ENCODE measurements at places on chromosomes 12 and 14.

DNA sequence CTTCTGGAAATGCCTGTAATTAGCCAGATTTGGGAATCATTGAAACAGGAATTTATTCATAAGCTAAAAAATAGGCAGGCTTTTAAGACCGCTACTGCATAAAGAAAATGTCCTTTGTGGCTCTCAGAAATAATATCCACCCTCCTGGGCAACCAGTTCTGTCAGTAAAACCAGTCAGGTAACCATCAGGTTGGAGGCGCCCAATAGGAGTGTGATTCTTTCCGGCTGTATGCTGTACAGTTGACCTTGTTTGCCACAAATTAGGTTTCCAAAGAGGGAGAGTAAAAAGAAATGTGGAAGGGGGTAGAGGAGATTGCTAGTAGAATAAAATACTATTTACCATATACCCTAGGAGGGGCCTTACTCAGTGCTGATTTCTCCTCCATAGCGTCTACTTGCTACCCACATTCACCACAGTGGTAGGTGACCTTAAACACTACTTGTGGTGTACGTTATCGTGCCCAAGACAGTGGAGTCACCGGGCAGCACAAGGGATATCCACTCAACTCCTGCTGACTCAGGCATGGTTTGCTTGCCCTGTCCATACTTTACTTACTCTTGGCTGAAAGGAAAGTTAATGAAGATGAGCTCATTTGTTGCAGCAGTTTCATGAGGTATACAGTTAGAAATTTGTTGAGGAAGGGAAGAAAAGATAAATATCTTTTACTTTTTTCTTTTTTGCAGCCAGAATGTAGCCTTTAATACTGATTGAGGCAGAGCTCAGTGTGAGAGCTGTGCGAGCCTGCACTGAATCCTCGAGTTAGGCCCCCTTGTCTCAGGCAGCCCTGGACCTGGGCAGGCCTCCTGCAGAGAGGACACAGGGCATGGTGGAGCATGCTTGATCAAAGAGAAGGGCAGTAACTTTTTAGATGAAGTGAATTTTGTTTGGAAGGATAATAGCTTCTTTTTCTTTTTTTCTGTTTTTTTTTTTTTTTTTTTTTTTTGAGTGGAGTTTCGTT is 76.7 kb downstream of the DIP2B start:
- DNase-seq: no peak

DNA sequence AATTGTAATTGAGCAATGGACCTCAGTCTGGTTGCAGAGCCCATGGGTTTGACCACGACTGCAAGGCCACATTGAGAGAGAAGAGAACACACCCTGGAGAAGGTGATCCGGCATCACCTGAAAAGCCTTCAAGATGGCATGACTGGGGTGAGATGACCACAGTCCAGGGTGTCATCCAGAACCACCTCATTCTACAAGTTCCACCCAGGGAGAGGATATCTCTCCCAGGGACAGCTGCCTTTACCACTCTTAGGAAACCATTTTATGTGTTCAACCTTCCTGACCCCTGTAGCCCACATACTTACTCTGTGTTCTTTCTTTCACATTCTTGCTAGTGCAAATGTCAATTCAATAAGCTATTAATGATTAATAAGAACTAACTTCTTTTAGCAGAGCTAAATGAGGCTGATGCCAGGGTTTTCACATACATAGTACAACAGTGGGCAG is 43.4 kb upstream of the CPM start:
- no peak for DNase-seq

- peak; percentile 63 for DNase-seq
These were observed 31.1 kb upstream of the POC1B start for GRCh38 chr12:89556976-89557375.

- DNase-seq: peak; percentile 82
These were observed 59.9 kb upstream of the FBRSL1 start for GRCh38 chr12:132429946-132430643.

GRCh38 chr12:53966385-53967133 is 6.4 kb upstream of the HOXC11 start:
- DNase-seq: no peak

- no peak for DNase-seq
These were observed 393.0 kb downstream of the FSCB start for GRCh38 chr14:44113769-44114730.

- no peak for DNase-seq
These were observed 749.0 kb downstream of the MED13L start for GRCh38 chr12:115528466-115528865.

DNA sequence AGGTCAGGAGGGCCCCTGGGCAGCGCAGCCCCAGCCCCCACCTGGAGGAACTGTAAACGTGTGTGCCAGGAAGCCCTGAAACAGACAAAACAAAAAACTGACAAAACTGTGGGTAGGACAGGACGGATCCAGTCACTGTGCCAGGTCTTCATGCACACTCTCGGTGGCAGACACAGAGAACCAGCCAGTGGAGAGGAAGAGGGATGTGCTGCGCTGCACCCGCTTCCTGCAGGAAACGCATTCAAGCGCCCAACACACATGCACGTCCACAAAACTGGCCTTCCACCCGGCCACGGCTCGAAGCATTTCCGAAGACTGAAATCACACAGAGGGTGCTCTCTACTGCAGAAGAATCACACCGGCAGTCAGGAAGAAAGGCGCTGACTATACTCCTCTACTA is 16.9 kb downstream of the BRF1 start:
- no peak for DNase-seq

GRCh38 chr14:75452324-75452723 is 24.5 kb downstream of the JDP2 start:
- DNase-seq: no peak

DNA sequence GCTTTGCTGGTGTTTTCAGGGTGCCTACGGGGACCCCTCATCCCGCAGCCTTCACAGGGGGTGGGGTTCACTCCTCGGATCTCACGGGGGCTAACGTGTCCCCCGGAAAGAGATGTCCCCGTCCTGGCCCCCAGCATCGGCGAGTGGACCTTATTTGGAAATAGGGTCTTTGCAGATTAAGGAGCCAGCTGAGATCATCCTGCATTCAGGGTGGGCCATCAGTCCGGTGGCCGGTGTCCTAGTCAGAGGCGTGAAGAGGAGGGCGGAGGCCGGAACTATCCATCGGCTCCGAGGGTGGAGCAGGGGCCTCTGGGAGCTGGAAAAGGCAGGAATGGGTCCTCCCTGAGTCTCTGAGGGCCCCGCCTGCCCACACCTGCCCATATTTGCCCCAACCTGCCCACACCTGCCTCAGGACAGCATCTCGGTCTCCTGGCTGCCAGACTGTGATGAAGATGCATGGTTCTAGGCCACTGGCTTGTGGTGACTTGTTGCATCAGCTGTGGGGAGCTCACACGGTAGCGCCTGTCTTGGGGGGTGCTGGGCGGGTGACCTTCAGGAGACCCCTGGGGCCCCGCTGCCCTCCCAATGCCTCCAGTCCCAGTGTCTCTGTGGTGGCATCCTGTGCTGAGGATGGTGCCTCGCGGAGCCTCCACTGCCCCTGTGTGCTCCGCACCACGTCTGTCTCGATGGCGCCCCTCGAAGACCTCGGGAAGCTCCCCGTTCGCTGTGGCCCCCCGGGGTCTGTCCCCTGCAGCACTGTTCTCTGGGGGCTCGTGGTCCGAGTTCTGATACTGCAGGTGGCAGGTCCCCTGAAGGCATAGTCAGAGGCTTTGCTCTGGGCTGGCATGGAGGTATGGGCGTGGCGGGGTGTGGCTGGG is 14.7 kb downstream of the NOC4L start:
- DNase-seq: no peak

DNA sequence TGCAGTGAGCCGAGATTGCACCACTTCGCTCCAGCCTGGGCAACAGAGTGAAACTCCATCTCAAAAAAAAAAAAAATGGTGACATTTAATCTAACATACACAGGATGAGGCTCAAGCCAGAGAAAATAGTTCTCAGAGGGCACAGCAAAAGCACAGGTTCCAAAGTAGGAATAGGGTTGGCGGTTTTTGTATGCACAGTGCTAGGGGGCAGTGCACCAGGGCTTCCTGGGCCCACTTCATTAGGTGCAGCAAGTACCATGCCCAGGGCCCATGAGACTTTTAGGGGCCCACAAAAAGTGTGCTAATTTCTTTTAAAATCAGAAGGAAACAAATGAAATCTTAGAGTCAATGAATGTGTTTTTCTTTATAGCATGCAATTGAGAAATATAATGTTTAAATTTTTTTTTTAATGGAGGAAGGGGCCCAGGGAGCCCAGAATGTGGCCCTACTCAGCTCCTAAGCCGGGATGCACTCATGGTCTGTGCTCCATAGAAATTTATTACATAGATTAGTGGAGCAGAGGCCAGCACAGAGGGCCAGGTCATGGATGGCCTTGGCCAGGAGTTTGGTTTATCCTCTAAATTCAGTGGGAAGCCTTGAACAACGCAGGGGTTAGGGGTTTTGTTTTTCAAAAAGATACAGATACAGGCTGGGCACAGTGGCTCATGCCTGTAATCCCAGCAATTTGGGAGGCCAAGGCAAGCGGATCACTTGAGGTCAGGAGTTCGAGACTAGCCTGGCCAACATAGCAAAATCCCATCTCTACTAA is 2.3 kb downstream of the AK7 start:
- DNase-seq: no peak

- DNase-seq: no peak
These were observed 13.9 kb upstream of the KRT8 start for GRCh38 chr12:52918784-52919183.

DNA sequence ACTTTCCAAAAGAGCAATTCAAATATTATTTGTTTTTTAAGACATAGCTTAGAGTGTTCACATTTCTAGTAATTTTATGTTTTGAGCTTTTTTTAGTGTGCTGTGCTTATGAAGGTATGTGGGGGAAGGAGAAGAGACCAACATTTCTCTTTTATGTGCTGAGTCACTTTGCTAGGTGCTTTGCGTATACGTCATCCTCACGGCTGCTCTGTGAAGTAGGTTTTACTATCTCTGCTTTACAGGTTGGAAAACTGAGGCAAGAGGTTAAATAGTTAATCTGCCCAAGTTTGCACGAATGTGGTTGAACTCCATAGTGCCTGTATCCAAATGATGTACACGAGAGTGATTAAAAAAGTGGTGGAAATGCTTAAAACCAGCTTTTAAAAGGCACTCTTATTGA is 75.9 kb downstream of the AEBP2 start:
- DNase-seq: no peak

DNA sequence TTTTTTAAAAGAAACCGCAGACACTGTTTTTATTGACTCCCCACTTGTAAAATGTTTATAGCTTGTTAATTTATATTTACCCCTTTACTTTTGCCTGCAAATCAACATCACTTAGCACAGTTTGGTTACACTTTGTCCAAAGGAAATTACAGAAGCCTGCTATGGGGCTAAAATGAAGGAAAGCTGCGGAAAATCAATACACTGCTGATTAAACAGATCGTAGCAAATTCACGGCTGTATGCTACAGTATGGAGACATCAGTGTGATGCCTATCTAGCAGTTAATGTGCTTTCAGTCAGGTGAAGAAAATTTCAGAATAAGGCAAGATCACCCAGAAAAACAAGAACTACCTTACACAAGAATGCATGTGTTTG is 110.0 kb downstream of the FOXG1 start:
- no peak for DNase-seq

GRCh38 chr14:25009891-25010290 is 40.1 kb downstream of the STXBP6 start:
- peak; percentile 72 for DNase-seq

DNA sequence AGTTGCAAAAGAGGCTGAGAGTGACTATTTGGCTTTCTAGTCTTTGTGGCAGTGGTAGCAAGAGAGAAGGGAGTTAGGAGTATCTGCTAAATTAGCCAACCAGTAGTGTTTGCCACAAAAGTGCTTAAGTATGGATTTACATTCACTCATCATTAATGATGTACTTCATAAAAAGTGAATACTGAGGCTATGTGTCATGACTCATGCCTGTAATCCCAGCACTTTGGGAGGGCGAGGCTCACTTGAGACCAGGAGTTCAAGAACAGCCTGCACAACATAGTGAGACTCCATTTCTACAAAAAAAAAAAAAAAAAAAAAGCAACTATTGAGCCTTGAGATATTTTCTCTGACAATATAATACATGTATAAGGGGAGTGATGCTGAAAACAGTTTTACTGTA is 36.8 kb downstream of the CCDC177 start:
- no peak for DNase-seq

- DNase-seq: peak; percentile 69
These were observed 696 bp upstream of the GPHN start for GRCh38 chr14:66507181-66507721.

GRCh38 chr14:22400655-22401259 is 188.3 kb downstream of the DAD1 start:
- DNase-seq: no peak

All from LoVo (cell line).